ENCODE measurements at places on chromosomes 1 and 21.

GRCh38 chr1:107358619-107359327 is 217.9 kb downstream of the NTNG1 start:
- no peak for DNase-seq

DNA sequence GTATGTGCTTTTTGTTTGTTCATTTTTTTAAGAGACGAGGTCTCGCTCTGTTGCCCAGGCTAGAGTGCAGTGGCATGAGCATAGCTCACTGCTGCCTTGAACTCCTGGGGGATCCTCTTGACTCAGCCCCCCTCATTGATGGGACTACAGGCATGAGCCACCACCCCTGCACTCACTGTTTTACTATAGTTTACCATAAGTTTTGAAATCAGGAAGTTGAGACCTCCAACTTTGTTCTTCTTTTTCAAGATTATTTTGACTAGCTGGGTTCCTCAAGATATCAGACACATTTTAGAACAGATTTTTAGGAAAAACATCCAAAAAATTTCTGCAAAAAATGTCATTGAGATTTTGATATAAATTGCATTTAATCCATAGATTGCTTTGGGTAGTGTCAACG is 120.4 kb upstream of the FGGY start:
- DNase-seq: no peak

- no peak for DNase-seq
Measured at GRCh38 chr1:173507847-173508209, 30.7 kb downstream of the PRDX6 start.

GRCh38 chr1:15951341-15952153 is 24.4 kb downstream of the ZBTB17 start:
- peak; percentile 43 for DNase-seq

DNA sequence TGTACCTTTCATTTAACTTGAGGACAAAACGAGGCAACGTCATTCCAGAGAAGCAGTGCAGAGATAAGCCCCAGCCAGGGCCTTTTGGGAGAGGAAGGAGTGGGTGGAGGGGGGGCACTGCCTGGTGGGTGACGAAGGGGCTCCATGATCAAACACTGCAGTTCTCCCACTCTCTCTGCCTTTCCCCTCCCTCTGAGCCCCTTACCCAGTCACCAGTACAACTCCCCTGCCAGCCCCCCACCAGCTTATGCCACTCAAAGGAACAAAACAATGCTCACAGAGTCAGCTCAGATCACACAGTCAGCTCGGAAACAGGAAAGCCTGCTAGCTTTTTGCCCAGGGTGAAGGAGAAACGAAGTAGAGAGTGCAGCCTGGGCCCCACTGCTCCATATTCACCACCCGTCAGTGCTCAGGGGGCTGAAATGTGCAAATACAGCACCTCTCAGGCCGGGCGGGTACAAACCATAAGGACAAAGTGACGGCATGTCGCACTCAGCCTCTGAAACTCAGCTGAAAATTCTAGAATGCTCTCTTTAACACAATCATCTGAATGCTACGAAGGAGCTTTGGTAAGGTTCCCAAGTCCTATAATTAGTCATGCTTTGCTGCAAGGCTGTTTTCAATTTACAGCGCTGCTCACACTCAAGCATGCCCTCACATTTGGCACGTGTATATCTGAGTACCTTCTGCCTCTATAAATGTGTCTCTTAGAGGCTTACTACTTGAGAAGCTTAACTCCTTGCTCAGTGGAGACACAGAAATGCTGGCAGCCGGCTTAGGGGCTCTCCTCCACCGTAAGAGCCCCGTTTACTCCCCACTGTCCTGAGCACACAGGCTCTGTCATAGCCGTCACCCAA is 65.8 kb upstream of the RAB4A start:
- DNase-seq: no peak

- no peak for DNase-seq
Measured at GRCh38 chr1:31981972-31982371, 31.7 kb upstream of the KHDRBS1 start.

DNA sequence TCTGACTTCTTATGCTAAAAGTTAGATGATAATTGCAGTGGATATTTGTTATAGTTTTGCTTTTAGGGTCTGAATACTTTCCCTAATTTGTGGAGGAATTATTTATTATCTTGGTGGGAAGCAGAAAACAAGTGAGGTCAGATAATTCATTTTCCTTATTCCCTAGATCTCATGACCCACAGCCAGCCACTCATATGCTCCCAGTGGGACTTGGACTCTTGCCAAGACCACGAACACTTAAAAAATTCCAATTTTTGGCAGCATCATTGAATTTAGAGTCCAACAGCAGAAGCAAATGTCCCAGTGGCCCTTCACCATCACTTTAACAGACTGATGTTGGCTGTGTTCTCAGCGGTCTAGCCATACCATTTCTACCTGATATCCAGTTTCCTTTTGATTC is 204.2 kb downstream of the HMCN1 start:
- DNase-seq: no peak

All from stimulated activated CD4-positive, alpha-beta T cell treated with anti-CD3 and anti-CD28 coated beads, Interleukin-12 subunit alpha, Interleukin-12 subunit beta, amount 100 ng/mL, for 4 hours (primary cell).